Stimulated activated CD4-positive, alpha-beta T cell treated with anti-CD3 and anti-CD28 coated beads, Interleukin-4, amount 100 ng/mL, for 24 hours (primary cell): ENCODE measurements at places on chromosomes 1 and 21.
A peak's percentile ranks its signal among the peaks of the same experiment; 100 is the strongest.

- DNase-seq: peak; percentile 78
These were observed 22.9 kb downstream of the SPSB1 start for GRCh38 chr1:9315411-9316079.

DNA sequence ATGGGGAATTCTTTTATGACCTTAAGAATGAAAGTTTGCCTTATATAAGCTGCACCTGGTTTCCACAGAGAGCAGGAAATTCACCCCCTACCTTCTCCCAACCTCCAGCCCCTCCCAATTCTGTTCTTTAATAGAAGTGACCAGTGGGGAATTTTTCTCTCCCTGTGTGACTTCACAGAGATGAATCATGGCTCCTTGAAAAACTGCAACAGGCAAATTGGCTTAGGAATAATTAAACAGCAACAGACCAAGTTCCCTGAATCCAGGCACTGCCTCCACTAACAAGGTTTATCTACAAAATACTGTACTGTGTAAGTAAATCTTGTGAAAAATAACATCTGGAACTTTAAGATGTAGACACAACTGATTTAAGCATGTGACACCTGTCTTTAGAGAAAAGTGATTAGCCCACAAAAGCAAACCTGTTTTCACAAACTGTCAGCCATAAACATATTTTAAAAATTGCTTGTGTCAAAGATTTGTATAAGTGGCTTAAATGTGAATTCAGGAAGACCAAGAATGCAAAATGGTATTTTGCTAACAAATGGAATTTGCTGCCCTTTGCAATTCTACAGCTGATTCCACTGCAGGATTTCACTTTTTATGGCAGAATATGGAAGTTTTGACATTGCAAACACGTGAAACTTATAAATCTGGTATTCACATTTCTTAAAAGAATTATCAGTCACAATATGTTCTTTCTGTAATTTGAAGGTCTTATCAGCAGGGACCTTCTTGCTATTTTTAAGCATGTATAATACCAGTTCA lies 54.0 kb downstream of the ALG14 start:
- no peak for DNase-seq

GRCh38 chr1:183467687-183468086 lies 4.6 kb upstream of the SMG7 start:
- DNase-seq: no peak

GRCh38 chr1:115440733-115441132 lies 102.7 kb upstream of the NGF start:
- no peak for DNase-seq

- DNase-seq: no peak
These were observed 79.7 kb downstream of the PBX1 start for GRCh38 chr1:164638492-164639202.

GRCh38 chr1:101185421-101185820 lies 51.4 kb upstream of the S1PR1 start:
- DNase-seq: no peak

DNA sequence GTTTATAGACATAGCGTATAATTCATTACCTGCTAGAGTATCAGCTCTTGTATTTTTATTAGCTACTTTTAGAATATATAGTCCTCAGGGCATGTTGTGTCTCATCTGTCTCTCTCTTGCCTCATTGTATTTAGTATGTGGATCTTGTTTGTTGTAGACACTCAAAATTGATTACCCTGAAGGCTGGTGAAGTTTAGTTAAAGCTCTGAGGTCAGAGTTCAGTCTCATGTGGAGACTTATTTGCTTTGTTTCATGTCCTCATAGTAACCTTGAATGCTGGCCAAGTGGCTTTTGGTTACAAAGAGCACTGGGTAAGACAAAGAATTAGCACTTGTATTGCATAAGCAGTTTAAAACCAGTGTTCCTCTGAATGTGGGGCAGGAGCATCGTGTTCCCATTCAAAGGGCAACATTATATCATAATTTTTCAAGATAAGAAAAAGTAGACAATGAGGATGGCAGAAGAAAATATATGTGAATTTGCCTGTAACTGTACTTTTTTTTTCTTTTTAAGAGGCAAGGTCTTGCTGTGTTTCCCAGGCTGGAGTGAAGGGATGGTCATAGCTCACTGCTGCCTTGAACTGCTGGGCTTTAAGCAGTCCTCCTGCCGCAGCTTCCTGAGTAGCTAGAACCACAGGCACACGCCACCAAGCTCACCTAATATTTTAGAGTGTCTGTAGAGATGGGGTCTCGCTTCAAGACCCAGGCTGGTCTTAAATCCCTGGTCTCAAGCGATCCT lies 17.4 kb downstream of the CNST start:
- DNase-seq: no peak

DNA sequence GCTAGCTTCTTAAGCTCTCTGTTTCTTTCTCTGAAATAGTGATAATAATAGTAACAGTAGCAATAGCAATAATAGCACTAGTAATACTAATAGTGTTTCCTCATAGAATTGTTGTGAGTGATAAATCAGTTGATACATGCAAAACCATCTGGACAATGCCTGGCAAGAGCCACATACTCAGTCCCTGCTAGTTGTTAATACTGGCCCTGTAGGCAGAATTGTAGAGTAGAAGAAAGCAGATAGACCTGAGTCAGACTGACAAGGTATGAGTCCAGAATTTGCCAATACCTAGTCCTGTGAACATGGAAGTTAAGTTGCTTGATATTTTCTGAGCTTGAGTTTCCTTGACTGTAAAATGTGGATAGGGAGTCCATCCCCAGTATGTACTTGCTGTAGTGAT lies 171.9 kb downstream of the C1orf21 start:
- no peak for DNase-seq

- DNase-seq: no peak
These were observed 671.9 kb downstream of the PTPRC start for GRCh38 chr1:199310708-199311107.

DNA sequence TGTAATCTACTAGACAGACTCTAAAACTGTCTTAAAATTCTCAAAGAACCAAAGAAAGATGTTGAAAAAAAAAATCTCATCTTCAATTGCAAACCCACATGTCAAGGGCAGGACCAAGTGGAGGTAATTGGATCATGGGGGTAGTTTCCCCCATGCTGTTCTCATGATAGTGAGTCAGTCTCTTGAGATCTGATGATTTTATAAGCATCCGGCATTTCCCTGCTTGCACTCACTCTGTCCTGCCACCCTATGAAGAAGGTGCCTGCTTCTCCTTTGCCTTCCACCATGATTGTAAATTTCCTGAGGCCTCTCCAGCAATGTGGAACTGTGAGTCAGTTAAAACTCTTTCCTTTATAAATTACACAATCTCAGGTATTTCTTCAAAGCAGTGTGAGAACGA lies 257.0 kb downstream of the HHIPL2 start:
- no peak for DNase-seq

DNA sequence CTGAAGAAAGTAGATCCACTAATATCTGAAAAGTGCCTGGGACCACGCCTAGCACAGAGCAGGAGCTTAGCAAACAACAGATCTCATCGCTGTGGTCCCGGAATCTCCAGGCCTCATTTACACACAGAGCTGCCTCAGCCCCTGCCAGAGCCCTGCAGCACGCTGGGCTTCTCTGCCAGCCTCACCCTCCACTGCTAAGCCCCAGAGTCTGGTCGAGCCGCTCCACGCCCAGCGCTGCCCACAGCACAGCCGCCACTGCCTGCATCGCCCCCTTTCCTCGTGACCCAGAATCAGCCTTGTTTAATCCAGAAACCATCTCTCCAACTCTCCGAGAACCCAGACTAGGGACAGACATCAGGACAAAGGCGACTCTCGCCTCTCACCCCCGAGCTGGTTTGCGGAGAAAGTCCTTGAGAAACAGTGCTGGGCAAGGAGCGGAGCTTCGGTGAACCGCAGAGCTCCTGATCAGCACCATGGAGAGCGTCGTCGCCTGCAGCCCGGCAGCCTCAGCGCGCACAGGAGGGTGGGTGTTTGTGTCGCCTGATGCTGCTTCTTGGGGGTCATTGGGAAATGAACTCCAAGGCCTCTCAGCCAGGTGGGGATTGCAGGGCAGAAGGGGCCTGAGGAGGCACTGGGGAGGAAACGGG lies 145.1 kb downstream of the NPHP4 start:
- no peak for DNase-seq

DNA sequence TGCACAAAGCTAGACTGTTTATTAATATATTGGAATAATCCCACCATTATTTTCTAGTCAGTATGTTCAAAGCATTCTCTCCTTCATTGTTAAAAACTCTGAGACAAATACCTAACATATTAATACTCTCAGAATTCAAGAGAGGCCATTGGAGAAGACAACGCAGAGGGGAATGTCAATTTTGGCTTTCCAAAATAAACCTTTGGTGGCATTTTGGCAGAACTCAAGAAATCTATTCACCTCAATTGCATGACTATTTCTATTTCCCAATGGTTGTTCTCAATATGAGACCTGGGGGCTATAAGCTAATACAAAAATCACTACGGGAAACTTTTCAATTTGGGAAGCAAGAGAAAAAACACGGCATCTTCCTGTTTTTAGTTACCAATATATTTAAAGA lies 58.5 kb downstream of the RUSC1 start:
- no peak for DNase-seq

GRCh38 chr1:172977296-172978017 lies 73.3 kb downstream of the TNFSF18 start:
- no peak for DNase-seq

DNA sequence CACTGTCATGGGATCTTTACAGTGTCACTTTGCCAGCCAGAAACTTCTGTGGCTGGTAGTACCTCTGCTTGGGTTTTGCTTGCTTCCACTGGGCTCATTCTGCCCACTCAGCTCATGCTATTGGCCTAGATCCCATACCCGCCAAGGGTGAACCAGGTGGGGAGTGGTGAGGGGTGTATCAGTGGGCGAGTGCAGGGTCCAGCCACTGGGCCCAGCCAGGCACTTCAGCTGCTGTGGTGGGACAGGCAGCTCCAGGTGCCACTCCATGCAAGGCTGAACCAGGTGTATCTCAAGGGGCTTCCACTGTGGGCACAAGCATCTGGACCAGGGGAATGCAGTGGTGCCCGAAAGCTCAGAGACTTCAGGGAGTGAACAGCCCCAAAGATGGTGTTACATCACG lies 398.2 kb downstream of the NCAM2 start:
- DNase-seq: no peak

DNA sequence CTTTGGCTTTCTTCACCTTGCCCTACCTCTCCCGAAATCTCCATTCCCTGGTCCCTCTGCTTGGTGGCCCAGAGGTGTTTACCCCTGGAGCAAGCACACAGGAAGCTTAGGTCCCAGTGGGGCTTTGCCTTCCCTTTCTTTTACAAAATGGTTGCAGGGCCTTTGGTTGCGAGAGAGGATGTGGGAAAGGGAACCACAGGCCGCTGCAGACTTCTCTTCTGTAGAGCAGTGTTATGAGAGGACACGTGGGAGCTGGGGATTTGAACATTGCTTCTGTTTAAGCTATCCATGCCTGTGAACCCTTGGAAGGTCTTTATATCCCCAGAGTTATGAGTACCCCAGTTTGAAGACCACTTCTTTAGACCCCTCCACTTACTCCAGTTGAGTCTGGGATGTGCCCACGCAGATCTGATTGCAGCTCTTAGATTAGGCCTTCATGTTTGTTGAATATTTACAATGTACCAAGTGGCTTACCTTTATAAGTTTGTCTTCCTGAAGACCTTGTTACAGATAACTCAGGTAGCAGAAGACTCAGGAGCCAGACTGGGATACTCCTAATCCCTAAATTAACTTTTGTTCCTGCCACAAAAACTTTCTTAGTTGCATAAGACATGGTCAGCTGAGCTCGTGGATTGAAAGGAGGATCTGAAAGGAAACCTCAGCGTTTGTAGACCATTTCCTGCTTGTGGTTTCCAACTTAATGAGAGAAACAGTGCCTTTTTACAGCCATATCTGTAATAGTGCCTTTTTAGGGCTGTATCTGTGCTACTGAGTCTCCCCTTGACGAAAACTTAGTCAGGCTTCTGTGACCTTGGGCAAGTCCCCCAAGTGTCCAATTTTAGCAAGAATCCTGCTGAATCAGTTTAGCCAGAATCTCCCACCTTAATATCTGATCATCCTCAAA lies 21.9 kb upstream of the IVNS1ABP start:
- DNase-seq: no peak

GRCh38 chr1:29651684-29652665 lies 415.7 kb downstream of the PTPRU start:
- DNase-seq: no peak

GRCh38 chr1:207155028-207155427 lies 51.0 kb downstream of the C4BPA start:
- DNase-seq: no peak

DNA sequence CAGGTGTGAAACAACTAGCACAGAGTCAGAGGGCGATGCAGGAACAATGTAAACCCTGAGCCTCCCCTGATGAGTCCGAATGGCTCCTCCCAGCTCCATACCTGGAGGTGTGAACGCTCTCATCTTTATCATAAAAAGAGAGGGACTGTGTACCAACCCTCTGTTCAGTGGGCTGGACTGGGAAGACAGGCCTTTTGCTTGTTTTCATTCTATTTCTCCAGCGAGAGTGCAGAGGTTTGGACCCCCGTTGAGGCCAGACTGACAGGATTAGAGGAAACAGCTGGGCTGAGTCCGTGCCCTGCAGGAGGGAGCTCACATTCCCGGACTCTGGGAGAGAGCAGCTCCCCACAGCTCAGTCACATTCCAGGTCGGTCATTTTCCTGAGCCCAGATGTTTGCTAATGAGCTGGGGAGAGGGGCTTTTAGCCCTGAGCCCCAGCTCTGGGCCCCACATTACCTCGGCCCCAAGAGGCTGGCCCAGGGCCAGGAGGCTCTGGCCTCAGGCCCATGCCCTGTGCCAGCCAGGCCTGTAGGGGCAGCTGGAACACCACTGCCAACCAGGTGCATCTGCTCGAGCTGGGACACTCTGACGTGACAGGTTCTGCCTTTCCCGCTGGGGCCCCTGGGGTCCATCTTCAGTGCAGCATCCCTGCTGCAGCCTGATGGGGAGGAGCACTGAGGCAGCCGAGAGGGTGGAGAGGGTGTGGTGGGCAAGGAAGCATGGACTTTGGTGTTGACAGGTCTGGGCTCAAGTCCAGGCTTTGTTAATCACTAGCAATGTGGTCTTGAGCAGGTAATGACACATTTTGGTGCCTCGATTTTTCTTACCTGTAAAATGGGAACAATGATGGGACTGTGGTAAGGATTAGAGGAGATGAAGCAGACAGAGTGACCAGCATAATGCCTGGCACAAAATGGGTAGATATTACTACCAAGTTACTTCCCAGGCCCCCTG lies 3.5 kb upstream of the NBL1 start:
- no peak for DNase-seq

GRCh38 chr1:154608397-154609270 lies 648 bp upstream of the ADAR start:
- peak; percentile 31 for DNase-seq

DNA sequence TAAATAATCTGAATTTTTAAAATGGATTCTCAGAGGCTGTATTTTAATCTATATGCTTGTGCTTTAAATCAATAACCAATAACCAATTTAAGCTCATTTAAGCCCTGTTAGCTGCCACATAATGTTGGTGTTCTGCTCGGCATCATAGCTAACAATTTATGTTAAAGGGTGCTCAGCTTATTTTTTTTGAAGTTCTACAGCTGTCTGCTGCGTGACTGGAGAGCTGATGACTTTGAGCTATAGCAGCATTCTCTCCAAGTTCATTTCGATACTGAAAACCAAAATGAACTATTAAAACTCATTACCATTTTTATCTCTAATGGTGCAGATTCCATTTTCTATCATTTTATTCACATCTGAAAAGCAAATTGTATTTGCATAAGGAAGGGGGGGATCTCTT lies 357.8 kb downstream of the AJAP1 start:
- no peak for DNase-seq
